Cortex of kidney (tissue), 1 donor: ENCODE measurements at places on chromosomes 12 and 14.

GRCh38 chr12:42652048-42652447, 62.5 kb upstream of the PRICKLE1 start:
- no peak for DNase-seq

GRCh38 chr14:61558271-61558670, 137.0 kb upstream of the HIF1A start:
- DNase-seq, result no peak

- DNase-seq, result no peak
Observed at GRCh38 chr12:51358496-51358895, 12.0 kb upstream of the CELA1 start.

DNA sequence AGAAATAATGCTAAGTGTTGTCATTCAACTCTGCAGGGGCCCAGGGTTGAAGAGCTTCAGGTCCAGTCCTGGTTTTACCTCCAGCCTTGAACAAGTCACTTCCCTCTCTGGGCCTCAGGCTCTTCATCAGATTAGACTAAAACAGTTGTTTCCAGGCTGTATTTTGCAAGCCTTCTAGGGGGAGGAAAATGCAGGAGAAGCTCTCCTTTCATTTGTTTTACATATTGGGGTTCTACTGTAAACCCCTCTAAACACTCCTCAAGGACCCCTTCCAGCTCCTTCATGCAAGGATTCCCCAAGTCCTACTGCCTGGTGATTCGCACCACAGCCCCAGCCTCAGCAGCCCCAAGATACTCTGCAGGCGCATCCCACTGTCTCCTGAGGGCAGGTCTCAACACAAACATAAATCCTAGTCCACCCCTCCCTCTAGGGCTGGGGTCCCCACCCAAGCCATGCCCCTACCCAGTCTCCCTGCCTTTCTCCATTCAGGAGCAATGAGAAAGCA, 2.7 kb downstream of the SDR9C7 start:
- no peak for DNase-seq

DNA sequence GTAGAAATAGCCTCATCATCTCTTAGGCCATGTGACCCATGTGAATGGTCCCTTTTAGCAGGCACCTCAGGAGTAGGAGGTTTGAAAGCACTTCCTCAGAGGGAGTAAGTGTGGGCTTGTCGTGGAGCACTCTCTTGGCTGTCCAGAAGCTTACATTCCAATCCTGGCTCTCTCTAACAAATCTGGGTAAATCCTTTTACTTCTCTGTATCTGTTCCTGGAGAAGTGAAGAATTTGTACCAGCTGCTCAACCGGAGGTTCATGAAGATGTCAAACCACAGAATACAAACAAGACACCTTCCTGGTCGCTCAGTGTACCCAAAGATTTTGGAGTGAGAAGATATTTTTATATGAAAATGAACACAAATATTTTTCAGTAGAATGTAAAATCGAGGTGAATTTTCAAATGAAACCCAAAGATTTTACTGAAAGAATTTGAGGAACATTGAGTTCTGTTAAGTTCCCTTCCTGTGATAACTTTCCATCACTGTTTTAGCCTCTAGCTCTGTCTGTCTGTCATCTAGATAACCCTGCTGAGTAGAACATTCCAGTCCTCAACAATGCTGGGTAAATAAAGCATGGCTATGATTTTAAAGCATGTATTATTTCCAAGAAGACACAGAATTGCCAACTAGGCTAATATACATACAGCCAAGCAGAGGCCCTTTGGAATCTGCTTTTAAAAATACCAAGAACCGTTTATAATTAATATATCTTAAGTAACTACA, 263.9 kb upstream of the RGS6 start:
- DNase-seq, result no peak

DNA sequence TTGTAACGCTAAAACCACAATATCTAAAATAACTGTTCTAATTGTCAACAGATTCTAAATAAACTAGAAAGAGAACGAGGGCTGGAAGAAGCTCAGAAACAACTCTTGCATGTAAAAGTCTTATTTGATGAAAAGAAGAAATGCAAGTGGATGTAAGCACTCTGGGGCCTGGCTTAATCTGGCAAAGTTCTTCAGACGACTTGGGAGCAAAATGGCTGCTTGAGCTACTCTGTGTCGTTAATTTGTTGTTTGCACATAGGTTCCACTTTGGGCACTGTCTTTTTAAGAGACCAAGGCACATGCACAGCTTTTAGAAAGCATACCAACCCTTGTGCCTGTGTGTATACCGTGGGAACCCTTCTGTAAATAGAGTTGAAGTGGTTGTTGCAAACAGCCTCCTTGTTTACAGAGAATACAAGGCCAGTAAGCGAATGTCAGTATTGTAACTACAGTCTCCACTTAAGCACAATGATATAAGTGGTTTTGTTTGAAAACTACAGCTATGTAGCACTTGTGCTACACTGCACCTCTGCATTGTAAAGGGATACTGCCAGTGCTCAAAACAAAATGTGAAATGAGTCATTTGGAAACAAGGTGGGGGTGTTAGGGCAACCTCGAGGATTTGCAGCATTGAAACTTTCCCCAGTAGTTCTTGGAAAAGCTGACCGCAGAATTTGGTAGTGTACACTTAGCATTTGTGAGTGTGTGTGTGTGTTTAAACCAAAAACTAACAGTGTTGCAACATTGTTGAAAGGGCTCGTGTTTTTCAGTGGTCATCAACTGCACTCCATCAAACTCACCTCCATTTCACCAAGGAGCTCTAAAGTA, 154.3 kb downstream of the CEP83 start:
- DNase-seq, result no peak

GRCh38 chr14:100091386-100091785, 26.2 kb downstream of the EVL start:
- DNase-seq, result no peak

DNA sequence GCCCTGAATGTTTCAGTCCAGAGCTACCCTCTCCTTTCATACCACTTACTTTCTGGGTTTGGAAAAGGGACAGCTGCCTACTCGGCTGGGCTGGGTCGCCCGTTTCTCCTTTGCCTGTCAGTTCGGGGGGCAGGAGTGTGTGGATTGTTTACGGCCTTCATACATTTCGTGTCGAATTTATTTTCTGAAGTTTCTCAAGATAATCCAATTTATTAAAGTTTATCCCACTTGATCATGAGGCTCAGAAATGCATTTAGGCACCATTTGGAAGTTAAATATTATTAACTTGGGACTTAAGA, 608 bp downstream of the ZNF410 start:
- no peak for DNase-seq

DNA sequence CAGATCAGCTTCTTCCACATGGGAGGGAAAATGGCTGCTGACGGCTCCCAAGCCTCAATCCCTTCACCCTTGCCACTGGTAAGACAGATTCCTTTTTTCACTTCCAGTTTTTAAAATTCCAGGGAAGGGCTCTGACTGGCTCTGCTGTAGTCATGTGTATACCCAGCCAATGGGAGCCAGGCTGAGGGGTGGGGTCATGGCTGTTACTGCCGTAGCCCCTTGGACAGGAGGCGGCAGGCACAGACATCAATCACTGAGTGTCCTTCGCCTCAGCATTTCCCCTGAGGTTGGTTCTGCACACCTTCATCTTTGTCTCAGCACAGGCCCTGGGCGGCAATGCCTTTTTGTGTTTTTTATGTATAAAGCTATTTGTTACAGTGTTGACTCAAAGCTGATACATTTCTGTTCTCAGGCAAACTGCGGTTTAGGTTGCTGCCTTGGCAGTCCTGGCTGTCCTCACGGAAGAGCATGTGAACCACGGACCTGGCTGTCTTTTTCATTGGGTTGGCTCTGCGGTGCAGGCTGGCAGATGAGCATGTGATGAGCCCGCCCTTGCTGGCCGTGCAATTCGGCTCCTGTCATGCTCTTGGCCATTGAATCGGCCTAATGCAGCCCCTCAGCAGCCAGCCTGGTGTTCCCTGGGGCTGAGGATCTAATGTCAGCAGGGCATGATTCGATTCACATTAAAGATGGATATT, 74.3 kb downstream of the PPM1A start:
- no peak for DNase-seq

GRCh38 chr12:110335481-110336045, 54.5 kb downstream of the ATP2A2 start:
- no peak for DNase-seq

- no peak for DNase-seq
Observed at GRCh38 chr12:119322301-119322723, 12.2 kb upstream of the CCDC60 start.

DNA sequence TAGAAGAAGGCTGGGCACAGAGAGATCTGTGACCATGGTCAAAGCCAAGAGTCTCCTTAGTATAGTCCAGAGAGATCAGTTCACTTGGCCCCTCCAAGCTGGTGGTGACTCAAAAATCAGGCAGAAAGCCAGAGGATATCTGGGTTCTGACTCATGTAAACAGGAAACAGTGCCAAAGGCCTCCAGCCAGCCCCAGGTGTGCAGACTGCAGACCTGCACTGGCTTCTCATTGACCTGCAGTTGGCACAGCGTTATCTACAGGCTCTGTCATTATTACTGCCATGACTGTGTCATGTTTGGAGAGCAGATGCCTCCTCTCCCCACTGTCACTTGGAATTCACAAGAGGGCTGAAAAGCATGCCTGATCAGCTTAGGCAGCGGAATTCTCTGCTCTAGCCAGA, 295.7 kb upstream of the PRKD1 start:
- no peak for DNase-seq

DNA sequence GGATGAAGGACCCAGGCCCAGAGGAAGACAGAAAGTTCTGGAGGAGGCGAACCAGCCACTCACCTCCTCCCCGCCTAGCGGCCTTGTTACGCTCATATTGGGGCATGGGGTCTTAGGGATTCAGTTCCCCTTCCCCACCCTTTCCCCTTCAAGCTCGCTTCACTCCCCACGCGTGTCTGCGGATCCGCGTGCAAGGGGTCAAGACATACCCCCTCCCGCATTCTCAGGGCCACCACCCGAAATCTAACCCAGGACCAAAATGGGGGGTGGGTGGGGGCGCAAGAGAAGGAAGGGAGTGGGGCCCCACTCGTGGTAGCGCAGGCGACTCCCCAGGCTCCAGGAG, 584 bp upstream of the RFX4 start:
- DNase-seq, result no peak

DNA sequence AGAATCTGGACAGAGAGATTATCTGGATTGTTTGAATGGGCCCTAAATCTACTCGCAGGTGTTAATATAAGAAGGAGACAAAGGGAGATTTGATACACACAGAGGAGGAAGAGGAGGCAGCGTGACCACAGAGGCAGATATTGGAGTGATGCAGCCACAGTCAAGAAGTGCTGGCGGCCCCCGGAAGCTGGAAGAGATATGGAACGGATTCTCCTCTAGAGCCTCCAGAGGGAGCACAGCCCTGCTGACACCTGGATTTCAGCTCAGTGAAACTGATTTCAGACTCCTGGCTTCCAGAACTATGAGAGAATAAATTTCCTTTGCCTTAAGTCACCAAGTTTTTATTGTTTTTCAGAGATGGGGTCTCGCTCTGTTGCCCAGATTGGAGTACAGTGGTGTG, 9.2 kb upstream of the TC2N start:
- no peak for DNase-seq

DNA sequence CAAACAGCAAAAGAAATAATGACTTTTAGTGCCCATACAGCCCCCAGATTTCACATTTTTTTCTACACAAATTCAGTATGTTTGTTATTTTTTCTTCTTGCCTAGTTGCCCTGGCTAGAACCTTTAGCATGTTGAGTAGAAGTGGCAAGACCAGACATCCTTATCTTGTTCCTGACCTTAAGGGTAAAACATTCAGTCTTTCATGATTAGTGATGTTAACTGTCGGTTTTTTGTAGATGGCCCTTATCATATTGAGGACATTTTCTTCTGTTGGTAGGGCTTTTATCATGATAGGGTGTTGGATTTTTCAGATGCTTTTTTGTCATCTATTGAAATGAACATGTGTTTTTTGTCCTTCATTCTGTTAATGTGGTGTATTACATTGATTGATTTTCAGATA, 17.1 kb downstream of the IRAK3 start:
- no peak for DNase-seq

- no peak for DNase-seq
Observed at GRCh38 chr12:41930866-41931437, 213.7 kb downstream of the GXYLT1 start.

DNA sequence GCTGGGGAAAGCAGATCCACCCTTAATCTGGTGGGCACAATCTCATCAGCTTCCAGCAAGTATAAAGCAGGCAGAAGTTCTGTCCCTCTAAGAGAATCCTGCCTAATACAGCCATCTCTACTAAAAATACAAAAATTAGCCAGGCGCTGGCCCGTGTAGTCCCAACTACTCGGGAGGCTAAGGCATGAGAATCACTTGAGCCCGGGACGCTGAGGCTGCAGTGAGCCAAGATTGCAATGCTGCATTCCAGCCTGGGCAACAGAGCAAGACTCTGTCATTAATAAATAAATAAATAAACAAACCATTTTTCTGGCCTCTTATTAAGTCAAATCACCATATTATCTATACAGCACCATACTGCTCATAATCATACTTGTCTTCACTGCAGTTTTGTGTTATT, 111.2 kb downstream of the MED13L start:
- no peak for DNase-seq

DNA sequence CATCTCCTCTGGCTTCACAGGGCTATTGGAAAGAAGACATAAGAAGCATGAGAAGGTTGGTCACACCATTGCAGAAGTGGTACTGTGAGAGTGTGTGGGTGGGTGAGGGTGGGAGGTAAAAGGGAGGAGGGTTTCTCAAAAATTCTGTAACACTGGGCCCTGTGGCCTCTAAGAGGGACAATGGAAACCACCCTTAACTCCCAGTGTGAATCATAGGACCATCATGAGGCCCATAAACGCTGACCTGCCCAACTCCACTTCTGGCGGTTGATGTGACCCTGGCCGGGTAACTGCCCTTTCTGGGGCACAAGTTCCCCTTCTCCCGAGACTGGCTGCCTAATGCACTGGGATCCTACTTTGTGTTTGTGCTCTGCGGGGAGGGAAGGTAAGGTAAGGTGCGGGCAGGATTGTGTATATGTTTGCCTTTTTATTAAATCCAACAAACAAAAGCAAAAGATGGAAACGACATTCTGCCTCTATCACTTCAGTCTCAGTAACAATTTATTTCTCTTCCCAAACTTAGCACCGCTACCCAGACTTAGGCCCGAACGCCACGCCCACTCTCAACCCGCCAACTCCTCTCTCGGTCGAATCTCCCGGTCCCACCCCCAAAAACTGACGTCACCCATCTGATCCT, 551 bp downstream of the METTL1 start:
- DNase-seq, result no peak

- DNase-seq, result no peak
Observed at GRCh38 chr12:26689281-26689841, 143.6 kb downstream of the ITPR2 start.

- no peak for DNase-seq
Observed at GRCh38 chr14:94028450-94028826, 2.3 kb downstream of the OTUB2 start.

GRCh38 chr14:91159906-91160305, 46.0 kb downstream of the DGLUCY start:
- DNase-seq, result no peak

GRCh38 chr12:120767071-120768024, 41.7 kb downstream of the ACADS start:
- no peak for DNase-seq

GRCh38 chr12:74418573-74418972, 119.1 kb upstream of the ATXN7L3B start:
- DNase-seq, result no peak
